ENCODE measurements at places on chromosomes 6 and 20. TPM values are rescaled to one million over a fixed set of nuclear protein-coding genes. Genes with fewer than 3 reads are reported as not detected.

FAM83C gene
- not detected for total RNA-seq

CTCFL gene
- not detected for total RNA-seq

CDH4 gene
- 25.6 TPM for total RNA-seq

LIME1 gene
- 2.7 TPM for total RNA-seq

BTNL2 gene
- not detected for total RNA-seq

HCRTR2 gene
- total RNA-seq: 13.3 TPM

CST4 gene
- total RNA-seq: not detected

RCAN2 gene
- 10.8 TPM for total RNA-seq

SAMD3 gene
- 6.1 TPM for total RNA-seq

GPX5 gene
- not detected for total RNA-seq

HLA-B gene
- total RNA-seq: 15.2 TPM

MAK gene
- total RNA-seq: 0.49 TPM

TCF21 gene
- not detected for total RNA-seq

KCNK17 gene
- total RNA-seq: not detected

CALHM5 gene
- total RNA-seq: 0.25 TPM

OTOR gene
- total RNA-seq: under 0.01 TPM

POU3F2 gene
- total RNA-seq: 156 TPM

BTN1A1 gene
- not detected for total RNA-seq

POPDC3 gene
- total RNA-seq: 7.4 TPM

NHSL1 gene
- total RNA-seq: 42.8 TPM

FRK gene
- 0.49 TPM for total RNA-seq

C6orf58 gene
- 0.25 TPM for total RNA-seq

CCN5 gene
- total RNA-seq: not detected

NKX2-2 gene
- total RNA-seq: 0.98 TPM

MEI4 gene
- total RNA-seq: 0.25 TPM

GRIK2 gene
- 78.2 TPM for total RNA-seq

NANP gene
- total RNA-seq: 3.0 TPM

NCOA7 gene
- 29.7 TPM for total RNA-seq

INSM1 gene
- 13.3 TPM for total RNA-seq

FNDC11 gene
- 4.4 TPM for total RNA-seq

LAMA4 gene
- total RNA-seq: 19.7 TPM

FYN gene
- total RNA-seq: 225 TPM

RIPOR2 gene
- total RNA-seq: 21.4 TPM

DAAM2 gene
- total RNA-seq: 10.1 TPM

MDN1 gene
- total RNA-seq: 21.6 TPM

SEL1L2 gene
- total RNA-seq: under 0.01 TPM

F13A1 gene
- total RNA-seq: 3.2 TPM

LY6G6C gene
- total RNA-seq: 0.25 TPM

SALL4 gene
- total RNA-seq: 0.49 TPM

STK35 gene
- 9.8 TPM for total RNA-seq

PKIB gene
- 2.0 TPM for total RNA-seq

FUT9 gene
- total RNA-seq: 107 TPM

RSPH9 gene
- total RNA-seq: 5.7 TPM

SRMS gene
- not detected for total RNA-seq

FUCA2 gene
- total RNA-seq: 9.1 TPM

TMEM181 gene
- total RNA-seq: 48.9 TPM

MYCT1 gene
- 3.0 TPM for total RNA-seq

SAMD5 gene
- total RNA-seq: 10.3 TPM

SDC4 gene
- 0.98 TPM for total RNA-seq

TCP1 gene
- 248 TPM for total RNA-seq
